ENCODE measurements at places on chromosomes 7 and 10.

DNA sequence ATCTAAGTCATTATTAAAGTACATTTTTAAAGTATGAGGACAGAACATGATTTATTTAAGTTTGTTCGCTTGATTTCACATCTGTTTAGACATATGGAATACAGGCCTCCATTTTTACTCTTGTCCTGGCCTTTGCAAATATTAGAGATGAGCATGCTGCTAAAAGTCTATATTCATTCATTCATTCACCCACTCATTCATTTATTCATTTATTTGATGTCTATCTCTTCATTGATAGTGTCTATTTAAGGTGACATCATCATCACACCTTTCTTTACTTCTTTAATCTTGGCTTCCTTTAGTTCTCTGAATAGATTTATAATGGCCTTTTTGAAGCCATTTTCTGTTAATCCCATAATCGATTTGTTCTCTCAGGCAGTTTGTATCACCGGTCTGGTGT, 68.0 kb downstream of the THNSL1 start:
- no peak for DNase-seq

GRCh38 chr10:88926566-88927415, 25.8 kb downstream of the ACTA2 start:
- no peak for DNase-seq

- DNase-seq, result no peak
These were observed 13.4 kb downstream of the ADIRF start for GRCh38 chr10:86981716-86982115.

- DNase-seq, result no peak
These were observed 49.7 kb upstream of the ADCY1 start for GRCh38 chr7:45524445-45524844.

- no peak for DNase-seq
These were observed 19.2 kb upstream of the ATOH7 start for GRCh38 chr10:68251151-68251550.

- DNase-seq, result no peak
These were observed 5.0 kb downstream of the MXI1 start for GRCh38 chr10:110212119-110213006.

DNA sequence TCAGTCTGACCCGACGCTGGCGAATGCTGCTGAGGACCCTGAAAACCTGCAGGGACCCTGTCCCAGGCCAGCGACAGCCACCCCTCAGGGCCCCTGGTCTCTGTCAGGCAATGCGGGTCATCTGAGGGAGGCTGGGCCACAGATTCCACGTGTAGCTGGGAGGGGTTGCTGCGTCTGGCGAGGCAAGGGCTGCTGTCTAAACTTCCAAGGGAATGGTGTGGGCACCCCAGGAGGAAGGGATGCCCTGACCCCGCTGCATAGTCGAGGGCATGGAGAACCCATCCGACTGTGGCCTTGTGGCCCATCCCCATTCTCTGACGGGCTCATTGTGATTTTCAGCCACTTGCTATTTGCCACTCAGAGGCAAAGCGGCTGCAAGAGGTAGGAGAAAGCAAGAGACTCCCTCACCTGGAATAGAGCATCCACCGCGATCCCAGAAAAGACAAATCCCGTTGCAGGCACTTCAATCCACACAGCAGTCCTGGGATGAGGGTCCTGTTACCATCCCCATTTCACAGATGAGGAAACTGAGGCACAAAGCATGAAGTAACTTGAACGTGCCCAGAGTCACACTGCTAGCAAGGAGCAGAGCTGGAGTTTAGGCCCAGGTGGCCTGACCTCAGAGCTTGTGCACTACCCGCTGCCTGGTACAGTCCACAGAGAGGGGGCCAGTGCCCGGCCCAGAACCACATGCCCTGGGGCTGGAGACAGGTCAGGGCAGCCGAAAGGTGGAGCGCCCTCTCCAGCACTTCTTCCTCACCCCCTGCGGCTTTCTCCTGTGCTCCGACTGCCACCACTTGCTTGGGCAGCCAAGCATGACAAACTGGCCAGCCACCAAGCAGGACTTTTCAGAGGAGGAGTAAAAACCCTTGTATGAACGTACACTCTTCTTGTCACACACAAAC, 163.8 kb upstream of the KLF14 start:
- DNase-seq, result no peak
